AG08395 (cell line): ENCODE measurements at places on chromosomes 7 and 10.

DNA sequence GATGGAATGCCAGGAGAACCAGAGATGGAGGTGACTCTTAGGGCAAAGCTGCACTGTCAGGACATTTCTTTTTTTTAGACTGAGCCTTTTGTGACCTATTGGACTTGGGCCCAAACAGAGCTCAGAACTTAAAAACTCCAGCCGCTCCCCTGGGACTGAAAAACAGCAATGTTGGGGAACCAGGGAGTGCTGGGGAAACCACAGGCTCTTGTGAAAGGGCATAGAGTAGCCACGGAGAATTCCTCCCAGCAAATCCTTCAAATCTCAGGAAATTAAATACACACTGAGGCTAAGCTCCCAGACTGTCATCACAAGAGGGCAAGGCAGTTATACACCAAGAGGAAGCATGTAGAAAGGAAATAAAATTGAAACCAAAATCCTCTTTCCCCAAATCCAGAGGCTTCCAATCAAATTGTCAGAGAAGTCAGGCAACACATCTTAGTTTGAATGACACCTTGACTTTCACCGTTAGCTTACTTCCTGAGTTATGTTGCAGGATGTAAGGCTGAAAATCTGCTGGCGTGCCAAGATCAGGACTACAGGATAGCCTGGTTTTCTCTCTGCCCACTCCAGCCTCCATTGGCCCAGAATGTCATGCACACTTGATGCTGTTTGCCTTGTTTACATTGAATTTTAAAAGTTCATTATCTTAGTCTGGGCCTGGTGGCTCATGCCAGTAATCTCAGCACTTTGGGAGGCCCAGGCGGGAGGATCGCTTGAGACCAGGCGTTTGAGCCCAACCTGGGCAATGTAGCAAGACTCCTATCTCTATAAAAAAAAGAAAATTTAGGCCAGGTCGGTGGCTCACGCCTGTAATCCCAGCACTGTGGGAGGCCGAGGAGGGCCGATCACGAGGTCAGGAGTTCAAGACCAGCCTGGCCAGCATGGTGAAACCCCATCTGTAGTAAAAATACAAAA lies 2.6 kb upstream of the RFC2 start:
- DNase-seq: peak; percentile 72

DNA sequence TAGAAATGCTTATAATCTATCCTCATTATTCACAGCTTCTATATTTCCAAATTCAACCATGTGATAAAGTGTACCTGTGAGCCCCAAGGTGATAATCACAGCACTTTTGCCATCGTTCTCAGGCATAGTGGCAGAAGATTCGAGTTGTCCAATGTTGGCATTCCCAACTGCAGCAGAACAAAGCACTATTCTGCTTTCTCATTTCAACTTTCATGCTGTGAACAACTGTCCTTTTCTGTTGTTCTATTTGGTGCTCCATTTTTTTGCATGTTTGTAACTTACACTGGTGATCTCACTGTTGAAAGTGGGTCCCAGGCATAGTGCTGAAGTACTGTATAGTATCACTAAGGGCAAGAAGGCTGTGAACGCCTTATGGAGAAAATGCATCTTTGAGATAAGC lies 438.2 kb downstream of the PAXIP1 start:
- DNase-seq: no peak

DNA sequence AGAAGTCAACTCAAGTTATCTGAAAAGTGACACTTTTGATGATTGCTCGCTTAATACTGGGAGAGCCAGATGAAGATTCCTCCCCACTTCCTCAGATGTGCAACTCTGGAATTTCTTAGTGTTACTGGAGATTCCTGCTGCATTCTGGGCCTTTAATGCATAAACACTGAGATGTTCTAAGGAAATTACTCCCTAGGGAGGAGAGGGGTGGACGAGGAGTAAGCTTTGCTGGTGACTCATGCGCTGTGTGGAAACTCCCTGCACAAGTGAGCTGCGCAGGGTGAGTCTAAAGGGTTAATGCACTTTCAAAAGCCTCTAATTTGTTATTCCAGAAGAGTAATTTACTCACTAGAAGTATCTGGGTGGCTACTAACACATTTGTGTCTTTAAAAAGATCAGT lies 46.3 kb downstream of the EGFR start:
- DNase-seq: peak; percentile 92

DNA sequence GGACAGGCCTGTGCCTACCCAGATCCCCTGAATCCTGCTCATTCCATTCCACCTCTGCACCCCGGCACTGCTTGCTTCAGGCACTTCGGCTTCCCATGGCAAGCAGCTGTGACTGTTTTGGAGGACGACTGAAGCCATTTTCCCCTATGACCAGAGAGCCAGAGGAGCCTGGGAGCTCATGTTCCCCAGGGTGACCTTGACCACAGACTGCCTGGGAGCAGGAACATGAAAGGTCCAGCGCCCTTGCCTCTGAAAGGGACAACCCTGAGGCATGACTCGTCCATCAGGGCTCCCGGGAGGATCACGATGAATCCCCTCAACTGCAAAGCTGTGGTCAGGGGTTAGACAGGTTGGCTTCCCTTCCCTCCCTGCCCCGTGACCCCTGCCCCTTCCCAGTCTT lies 16.7 kb upstream of the HMX3 start:
- DNase-seq: no peak
